ENCODE measurements at places on chromosomes 3 and 15.

DNA sequence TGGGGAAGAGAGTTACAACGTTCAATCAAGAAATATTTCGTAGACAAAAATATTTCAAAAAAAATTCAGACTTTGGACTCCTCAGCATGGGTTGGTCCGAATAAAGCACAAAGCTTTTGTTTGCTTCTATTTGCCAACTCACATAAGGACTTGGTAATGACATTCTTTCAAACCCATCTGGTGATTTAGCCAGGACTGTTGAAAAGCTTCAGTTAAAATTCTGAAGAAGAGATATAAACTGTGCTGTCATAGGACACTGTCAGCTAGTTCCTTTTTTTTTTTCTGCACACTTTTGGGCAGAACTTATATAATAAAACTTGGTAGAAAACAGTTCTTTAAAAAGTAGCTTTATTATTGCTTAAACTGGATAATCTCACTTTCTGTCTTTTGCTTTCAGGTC is 660.8 kb upstream of the SGO1 start:
- no peak for DNase-seq

DNA sequence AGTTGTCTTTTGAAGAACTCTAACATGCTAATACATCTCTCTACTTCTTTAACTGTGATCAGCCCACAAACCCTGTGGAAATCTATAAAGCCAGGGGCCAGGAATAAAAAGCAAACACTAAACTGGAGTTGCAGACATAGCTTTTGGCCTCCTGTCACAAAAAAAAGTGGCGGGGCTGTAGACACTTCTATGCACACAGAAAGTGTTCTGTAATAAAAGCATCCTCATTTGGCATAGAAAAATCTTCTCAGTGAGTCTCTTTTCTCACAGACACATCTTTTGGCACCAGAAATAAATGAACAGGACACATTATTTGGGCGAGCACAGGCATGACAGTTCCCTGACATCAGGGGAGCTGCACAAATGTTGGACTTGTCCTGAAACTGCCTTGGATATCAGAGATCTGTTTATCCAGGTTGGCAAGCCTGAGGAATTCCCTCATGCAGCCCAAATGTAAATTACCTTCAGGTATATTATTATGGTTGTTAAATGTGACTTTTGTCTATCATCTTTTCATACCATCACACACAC is 355.4 kb downstream of the FGF12 start:
- no peak for DNase-seq

- DNase-seq: no peak
Observed at GRCh38 chr3:107561980-107562379, 39.2 kb downstream of the BBX start.

DNA sequence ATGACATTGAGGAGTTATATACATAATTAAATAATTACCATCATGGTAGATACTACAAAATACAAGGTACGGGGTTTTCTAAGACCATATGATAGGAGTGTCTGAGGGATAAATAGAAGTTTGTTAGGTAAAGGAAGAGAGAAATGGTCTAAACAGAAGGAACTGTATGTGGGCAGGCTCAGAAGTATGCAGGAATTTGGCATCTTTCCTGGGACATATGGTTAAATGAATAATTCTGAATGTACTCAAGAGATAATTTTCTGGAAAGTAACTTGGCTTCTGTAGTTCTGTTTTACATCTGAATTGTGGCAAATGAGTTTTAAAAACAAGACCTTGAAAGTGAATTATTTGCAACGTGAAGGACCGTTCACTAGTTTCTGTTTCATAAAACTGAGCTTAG is 17.5 kb downstream of the LMCD1 start:
- no peak for DNase-seq

DNA sequence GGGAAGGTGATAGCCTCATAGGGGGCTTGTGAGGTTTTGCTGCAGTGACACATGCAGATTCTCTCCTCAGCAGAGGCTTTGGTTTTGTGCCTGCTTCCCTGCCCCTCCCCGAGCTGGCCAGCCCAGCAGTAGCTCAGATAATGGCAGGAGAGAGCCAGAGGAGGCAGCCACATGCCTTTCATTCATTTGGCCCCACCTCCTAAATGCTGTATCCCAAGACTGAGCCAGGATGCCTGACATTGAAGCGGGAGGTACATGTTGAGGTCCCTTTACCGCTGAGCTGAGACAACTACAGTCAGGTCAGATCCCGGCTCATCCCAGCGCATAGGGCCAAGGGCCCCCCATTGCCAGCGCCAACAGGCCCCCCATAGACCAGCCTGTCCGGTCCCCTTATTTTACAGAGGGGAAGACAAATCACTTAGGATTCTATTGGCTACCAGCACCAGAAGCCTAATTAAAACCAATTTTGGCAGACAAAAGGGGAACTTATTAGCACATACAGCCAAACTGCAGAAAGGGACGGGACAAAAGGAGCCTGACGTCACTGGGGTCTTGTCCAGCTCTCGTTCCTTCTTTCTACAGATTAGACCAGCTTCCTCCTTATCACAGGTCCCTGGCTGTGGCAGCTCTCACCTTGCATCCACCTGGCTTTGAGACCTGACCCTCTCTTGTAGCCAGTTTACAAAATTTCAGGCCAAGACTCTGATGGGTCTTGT is 12.1 kb upstream of the POLG start:
- DNase-seq: no peak

GRCh38 chr3:139173372-139174108 is 128.8 kb upstream of the PRR23C start:
- no peak for DNase-seq

DNA sequence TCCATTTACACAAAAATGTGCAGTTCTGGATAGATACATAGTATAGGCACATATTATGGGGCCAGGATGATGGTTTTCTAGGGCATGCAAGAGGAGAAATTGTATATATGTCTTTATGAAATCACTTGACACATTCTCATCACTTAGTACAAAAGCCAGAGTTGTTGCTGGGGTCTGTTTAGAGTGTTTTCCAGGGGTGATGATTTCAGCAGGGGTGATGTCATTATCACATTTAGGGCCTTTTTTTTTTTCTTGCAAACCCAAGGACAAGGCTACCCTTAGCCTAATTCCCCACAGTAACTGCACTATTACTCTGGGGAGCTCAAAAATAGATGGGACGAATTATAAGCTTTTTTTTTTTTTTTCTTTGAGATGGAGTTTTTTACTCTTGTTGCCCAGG is 3.6 kb downstream of the ZNF589 start:
- no peak for DNase-seq

DNA sequence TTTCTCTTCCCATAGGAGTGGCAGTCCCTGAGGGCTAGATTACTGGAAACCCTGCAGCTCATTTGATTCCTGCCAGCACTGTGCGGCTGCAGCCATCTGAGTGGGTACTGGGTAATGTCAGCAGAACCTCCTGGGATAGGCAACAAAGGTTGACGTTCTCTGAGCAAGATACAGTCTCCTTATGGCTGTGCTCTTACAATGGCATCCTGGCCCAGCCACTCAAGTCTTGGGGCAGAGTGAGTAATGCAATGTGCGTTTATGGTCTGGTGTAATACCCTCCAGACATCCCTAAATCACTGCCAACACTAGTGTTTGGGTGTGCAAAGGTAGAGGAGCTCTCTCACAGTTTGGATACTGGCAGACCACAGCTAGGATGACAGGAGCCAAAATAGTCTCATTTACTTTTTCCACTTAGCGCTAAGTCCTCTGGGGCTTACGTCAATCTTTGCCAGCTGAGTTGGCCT is 775.8 kb downstream of the ZNF385D start:
- DNase-seq: no peak

DNA sequence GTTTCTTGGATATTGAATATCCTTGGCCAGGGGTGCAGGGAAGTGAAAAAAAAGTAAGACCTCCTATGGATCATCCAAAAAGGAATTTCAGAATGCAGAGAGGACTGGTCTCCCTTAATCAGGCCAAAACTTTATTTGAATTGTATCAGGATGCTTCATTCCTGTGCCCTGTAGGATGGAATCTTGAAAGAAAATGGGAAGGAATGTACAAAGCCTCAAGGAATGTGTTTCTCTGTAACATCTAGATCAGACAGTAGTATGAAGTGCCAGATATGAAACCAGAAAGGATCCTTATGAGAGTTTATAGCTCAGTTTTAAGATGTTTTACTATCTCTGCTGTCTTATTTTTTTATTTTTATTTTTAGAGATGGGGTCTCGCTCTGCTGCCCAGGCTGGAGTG is 6.5 kb upstream of the GSK3B start:
- DNase-seq: no peak

DNA sequence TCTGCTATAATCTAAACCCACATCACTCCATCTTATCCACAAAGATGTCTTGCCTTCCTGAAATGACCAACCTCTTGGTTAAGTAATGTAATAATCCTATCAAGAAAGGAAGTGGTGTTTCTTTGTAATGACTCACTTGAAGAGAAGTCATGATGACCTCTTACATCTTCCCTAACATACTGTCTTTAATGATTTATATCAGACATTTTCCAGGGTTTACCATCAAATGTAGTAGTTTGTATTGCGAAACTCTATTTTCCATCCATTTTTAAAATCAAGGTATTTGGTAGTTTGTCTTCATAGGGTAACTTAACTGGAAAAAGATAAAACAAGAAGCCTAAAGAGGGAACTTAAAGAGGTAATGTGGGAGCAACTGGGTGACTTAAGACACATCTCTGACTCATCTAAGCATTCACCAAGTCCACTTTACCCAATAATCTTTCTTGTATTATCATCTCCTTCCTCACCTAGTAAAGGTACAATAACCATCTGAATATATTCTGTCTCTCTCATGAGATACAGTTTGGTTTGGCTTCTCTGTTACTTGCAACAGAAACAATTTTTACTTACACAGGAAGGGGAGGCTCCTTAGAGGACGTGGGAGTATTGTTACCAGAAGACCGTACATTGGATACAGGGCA is 5.7 kb upstream of the MAPK6 start:
- no peak for DNase-seq

DNA sequence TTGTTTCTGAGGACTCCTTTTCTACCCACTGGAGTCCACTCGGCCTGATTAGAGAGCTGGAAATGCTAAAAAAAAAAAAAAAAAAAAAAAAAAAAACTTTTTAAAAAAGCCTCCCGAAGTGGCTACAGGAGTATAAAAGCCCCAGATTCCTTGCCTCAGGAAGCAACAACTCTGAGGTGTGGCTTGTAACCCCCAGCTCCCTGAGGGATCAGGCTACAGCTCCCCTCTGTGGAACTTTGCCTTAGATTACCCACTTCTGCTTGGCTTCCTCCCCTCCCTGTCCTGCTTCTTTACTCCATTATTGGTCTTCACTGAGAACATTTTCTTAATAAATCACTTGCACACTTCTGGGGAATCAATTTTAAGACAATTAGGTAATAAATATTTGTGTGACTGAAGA is 49.7 kb upstream of the GADL1 start:
- DNase-seq: no peak

- DNase-seq: no peak
Observed at GRCh38 chr15:59838900-59839299, 149.8 kb upstream of the BNIP2 start.

DNA sequence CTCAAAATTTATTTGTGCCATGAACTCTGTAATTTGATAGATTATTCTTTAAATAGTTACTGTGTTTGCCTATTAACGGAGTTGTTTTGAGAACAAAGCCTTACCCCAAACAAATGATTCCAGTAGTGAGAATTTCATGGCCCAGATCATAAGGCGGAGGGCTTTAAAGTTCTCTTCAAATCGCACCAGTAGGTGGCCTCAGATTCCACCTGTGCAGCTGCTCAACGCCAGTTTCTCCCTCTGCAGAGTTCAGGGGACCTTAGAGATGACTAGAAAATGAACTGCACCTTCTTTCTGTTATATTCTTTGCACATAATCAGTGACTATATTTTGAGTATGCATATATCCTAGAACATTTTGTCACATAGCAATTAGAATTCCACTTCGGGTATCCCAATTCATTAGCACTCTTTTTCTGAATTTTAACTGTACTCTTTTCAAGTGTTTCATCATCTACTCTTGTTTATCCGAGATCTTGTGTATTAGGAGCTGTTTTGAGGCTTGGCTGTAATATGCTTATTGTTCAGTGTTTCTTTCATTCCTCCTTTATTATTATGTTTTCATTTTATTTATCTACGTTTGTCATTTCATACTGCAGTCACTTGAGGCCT is 232.6 kb upstream of the CHRM5 start:
- peak; percentile 21 for DNase-seq

DNA sequence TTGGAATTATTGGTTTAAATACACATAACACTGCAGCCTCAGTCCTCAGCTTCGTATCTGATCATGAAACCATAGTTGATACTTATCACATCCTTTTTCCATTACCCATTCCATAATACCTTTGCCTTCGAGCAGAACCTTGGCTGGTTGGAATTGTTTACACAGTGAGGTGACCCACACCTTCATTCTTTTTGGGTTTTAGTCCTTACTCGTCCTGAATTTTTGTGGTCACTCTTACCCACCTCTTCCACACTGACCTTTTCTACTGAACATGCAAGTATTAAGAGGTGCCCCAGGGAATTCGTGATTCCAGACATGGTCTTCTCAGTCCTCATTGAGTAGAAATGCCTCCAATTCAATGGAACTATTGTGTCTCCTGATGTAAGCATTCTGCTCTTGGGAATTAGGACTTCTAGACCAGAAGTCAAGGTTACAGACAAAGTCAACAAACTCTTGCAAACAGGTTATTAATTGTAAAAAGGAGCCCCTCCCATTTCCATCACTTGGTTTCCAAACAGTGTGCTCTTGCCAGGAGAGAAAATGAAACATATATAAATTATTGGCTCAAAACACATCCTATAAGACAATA is 37.7 kb downstream of the SCN11A start:
- DNase-seq: no peak

- no peak for DNase-seq
Observed at GRCh38 chr15:57321485-57321884, 54.8 kb upstream of the CGNL1 start.

- DNase-seq: no peak
Observed at GRCh38 chr3:8665407-8665896, 20.9 kb upstream of the SSUH2 start.

DNA sequence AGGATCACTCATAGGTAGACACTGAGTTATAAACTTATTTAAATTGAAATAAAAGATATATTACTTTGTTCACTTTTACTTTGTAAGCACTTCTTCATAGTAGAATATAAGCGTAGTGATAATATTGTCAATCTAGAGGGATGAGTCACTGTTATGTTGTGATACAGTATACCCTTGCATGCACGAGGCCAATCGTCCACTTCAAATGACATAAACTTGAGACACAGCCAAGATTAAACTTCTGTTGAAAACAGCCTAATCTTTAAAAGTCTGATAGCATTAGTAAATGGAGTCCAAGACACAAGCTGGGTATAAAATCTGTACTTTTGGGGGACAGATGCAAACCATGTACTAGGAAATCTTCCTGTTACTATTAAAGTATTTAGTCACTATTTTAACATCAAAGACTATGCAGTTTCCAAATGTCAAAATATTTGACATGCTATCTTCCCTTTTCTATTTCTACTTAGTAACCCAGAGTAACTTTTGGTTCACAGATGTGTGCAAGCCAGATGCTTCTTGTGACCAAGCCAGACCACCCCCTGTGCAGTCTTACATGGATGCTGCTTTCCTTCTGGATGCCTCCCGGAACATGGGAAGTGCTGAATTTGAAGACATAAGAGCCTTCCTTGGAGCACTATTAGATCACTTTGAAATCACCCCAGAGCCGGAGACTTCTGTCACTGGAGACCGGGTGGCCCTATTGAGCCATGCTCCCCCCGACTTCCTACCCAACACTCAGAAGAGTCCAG is 85.3 kb downstream of the PIK3R4 start:
- no peak for DNase-seq

Measured in Jurkat, Clone E6-1 (cell line).